Activated CD4-positive, CD25-positive, alpha-beta regulatory T cell treated with anti-CD3 and anti-CD28 coated beads, Interleukin-2, amount 50 U/mL, for 24 hours (primary cell): ENCODE measurements at places on chromosomes 13 and 19.

- ATAC-seq = no peak
Observed at GRCh38 chr13:40433001-40433400, 233.4 kb downstream of the FOXO1 start.

- no peak for ATAC-seq
Observed at GRCh38 chr19:49860336-49861102, 6.9 kb downstream of the PNKP start.

- ATAC-seq = peak; percentile 6
Observed at GRCh38 chr19:42253245-42254088, 1.5 kb downstream of the ERF start.

DNA sequence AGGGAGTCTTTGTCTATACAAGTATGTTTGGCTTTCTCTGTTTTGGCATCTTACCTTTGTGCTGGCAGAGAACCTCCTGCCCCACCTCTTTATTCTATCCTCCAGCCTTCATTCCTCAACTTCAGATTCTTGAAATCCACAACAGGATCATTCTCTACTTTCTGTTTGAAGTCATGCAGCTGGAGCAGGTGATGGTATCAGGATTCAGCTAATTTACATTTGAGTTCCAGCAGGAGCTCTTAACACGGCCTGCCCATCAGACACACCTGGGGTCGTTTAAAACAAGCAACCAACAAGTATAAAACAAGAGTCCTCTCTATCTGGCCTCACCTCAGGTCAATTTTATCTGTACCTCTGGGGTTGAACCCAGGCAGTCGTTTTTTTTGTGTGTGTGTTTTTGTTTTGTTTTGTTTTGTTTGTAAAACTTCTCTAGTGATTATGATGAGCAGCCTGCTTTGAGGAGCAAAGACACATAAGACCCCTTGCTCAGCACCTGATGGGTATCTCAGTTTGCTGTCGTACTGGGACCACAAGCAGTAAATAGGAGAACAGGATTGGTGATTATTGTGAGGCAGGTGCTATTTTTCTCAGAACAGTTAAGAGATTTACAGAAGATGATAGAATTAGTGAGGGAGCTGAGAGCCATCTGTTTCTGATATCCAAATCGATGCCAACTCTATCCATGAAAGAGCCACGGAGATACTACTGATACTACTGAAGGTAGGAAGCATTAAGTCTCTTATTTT, 78.4 kb downstream of the GPC6 start:
- ATAC-seq = no peak

GRCh38 chr13:105202354-105202753, 1333.1 kb downstream of the EFNB2 start:
- no peak for ATAC-seq

DNA sequence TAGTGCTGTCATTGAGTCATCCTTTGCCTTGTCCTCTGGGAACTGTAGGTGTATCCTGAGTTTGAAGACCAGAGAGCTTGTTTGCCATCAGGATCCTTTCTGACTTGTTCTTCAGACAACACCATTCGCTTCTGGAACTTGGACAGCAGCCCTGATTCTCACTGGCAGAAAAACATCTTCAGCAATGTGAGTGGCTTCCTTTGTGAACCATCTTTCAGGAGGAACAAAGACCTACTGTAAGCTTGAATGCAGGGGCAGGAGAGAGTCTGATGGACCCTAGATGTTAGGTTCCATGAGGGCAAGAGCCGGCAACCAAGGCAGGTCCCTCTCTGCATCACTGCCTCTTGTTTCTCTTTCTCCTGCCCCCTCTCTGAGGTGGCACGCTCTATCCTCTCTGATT, 26.7 kb downstream of the WDR62 start:
- no peak for ATAC-seq

DNA sequence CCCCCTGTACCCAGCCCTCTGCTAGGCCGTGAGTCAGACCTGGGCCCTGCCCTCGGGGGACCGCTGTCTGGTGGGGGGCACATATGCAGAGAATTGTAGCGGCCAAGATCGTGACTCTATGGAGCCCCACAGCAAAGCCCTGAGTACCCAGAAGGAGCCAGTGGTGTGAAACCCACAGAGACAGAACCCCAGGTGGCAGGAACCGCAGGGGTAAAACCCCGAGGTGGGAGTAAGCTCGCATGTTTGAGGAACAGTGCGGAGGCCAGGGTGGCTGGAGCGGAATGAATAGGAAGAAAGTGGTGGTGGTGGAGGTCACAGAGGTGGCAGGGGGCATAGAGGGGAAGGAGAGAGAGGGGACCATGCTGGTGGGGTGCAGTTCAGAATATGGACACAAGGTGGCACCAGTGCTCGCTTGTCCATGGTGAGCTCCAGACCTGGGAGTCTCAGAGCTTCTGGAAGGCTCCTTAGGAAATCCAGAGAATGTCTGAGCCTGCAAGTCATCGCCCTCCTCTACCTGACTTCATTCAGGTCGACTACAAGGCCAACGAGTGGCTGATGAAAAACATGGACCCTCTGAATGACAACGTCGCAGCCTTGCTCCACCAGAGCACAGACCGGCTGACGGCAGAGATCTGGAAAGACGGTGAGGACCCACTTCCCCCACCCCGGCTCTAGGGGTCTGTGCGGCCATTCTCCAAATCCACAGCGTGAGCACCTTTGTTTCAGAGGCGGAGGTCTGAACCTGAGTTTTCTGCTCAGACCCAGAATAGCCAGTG, 48.9 kb downstream of the MYH14 start:
- no peak for ATAC-seq

DNA sequence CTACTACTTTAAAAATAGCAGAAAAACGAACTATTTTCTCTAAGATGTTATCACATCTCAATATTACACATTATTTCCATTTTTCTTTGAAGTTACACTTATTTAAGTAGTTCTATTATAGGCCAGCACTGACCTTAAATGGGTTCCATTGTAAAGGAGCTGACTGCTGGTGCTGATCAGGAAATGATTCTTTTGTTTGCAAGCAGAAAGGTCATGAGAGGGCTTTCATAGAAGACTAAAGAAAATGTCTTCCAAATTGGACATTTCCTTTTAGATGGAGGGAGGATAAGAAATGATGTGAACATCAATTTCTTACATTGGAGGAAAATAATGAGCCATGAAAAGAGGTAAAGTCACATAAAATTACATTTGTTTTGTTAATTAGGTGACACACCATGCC, 96.2 kb downstream of the SUCLA2 start:
- no peak for ATAC-seq

GRCh38 chr13:41246969-41247680, 16.3 kb downstream of the MTRF1 start:
- no peak for ATAC-seq

DNA sequence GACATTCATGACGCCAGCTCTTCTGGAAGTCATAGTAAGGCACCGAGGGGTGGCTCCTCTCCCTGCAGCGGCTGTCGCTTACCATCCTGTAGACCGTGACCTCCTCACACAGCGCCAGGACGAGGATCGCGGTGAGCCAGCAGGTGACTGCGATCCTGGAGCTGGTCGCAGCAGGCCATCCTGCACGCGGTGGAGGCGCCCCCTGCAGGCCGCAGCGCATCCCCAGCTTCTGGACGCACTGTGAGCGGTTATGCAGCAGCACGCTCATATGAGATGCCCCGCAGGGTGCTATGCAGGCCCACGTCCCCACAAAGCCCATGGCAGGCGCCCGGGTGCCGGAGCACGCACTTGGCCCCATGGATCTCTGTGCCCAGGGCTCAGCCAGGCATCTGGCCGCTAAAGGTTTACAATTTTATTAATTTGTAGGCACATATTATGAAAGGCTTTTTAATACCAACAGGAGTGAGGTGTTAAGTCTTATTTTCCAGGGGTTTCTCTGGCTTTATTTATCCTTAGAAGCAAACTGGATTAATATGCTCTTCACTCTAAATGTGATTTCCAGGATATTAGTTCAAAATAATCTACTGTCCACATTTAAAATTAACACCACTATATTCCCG, 35.6 kb upstream of the PSPC1 start:
- ATAC-seq = no peak

DNA sequence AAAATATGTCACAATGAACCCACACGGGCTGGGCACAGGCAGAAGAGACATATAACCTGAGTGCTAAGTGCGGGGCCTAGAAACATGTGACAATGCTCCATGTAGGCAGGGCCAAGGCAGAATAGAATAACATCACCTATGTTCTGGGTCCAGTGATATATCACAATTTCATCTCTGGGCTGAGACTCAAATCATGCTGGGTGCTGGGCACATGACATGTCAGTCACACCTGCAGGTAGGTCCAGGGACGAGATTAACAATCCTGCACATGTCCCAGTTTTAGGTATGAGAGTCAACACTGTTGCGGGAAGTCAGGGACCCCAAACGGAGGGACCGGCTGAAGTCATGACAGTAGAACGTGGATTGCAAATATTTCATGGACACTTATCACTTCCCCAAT, 50.3 kb downstream of the ZNF99 start:
- no peak for ATAC-seq

GRCh38 chr19:22422211-22422610, at the start of gene ZNF98:
Gene ZNF98, minus strand, starts transcription at chr19:22422346. Its CDS starts 122 bp downstream, at chr19:22422224.
- no peak for ATAC-seq

GRCh38 chr13:81109026-81109425, 768.1 kb upstream of the SPRY2 start:
- no peak for ATAC-seq

GRCh38 chr19:42040031-42040430, 30.0 kb downstream of the GRIK5 start:
- no peak for ATAC-seq

DNA sequence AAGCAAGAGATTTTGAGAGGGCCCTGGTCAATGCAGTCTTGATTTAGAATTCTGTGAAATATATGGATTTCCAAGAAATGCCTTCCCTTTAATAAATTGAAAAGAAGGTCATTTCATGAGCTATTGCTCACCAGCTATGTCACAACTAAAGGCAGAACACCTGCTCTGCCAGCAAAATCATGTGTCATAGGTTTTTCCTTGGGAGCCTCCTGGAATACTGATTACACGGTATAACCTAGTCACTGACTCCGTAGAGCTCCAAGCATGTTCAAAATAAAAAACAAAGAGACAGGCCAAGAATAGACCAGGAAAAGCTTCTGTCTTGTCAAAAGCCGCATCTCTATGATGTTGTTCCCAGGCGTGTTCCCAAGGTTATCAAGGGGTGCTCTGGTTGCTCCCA, 45.5 kb downstream of the HSPH1 start:
- ATAC-seq = no peak

DNA sequence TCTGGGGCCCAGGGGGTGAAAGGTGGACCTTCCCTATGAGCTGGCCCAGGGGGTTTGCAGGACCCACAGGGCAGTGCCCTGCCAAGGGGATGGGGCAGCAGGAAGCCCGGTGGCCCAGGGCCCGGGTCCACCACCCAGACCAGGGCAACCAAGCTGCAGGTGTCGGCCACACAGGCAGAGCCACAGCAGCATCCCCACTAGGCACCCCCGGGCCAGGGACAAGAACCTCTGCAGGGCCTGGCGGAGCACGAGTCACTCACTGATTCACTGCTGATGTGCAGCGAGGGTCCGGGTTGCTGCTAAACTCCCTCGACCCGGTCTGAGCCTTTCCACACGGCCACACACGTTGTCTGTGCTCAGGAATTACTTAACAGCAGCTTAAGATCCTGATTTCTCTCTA, 8.8 kb downstream of the FZR1 start:
- no peak for ATAC-seq

DNA sequence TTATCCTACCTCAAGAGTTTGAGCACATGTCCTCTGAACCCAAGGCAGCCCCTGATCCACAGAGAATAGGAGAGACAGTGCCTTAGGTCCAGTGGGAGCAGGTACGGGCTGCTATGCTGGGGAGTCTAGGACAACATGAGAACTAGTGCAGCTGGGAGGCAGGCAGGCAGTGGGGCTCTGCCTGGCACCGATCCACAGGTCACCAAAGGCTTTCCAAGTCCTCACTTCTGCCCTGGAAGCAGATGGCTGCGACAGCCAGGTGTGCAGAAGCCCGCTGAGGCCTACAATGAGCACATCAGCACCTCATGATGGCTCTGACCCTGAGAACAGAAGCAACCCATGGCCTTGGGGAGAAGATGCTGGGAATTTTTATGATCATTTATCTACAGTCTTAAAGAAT, 29.8 kb upstream of the EPHX3 start:
- no peak for ATAC-seq

DNA sequence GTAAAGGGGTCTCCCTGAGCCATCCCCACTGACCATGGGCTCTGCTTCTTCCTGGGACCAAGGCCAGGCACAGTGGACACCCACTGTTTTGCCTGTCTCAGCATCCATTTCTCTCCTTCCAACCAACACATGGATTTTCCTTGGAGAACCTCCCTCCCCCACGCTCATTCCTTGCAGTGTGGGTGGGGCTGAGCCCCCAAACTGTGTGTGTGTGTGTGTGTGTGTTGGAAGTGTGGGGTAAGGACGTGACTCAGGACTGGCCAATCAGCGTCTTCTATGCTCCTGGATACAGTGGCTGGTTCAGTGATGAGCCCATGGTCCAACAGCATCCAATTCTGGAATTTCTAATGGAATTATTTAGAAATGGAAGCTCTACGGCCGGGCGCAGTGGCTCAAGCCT, 18.7 kb downstream of the CEBPA start:
- ATAC-seq = no peak

DNA sequence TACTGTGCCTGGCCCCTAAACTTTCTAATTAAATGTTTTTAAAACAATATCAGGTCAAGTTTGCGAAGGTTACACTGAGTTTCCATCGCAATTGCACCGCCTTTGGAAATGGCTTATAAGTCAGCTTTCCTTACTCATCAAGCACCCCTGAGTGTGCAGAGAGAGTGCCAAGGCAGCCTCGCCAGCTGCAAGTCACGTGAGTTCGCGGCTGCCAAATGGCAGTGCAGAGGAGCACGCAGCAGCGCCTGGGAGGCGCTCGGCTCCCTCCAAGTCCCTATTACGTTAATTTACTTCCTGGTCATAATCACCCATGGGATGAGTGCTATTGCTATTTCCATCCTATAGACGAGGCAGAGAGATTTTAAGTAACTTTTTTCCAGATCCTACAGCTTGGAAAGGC, 319.6 kb downstream of the TEX29 start:
- no peak for ATAC-seq

DNA sequence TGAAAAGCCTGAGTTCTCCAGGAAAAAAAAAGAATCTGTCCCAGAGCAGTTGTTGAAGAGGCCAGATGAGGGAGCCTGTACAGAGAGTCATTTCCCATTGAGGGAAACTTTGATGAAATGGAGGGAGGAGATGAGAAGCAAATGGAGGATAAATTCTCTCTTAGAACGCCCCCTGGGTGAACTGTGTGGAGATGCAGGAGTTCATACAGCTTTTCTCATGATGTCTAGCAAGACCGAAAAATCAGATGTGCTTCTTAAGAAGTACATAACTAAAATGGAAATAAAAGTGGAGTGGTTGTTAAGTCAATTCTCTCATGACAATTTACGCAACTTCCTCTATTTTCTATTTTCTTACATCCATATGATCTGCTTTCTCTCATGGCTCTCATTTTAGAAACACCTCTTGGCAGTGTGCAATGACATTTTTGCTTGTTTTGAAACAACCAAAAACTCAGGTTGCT, 1263.1 kb downstream of the PCDH9 start:
- ATAC-seq = no peak

DNA sequence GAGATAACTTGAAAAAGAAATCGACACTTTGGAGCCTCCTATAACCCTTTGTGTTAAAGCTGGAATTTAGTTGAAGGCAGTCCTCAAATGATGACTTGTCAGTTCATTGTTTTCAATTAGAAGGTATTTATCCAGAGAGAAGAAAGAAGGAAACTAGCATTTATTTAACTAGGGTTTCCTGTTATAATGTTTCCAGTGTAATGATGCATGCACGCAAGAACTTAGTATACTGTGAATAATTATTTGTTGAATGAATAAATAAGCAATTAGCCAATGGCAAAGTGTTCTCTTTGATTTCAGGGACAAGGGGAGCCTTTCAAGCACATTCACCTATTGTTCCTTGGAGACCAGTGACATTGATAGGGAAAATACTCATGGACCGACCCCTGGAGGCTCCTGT, 307.4 kb downstream of the KLF5 start:
- ATAC-seq = no peak

- ATAC-seq = no peak
Observed at GRCh38 chr13:29674532-29674931, 79.0 kb upstream of the SLC7A1 start.
